SK-N-SH (cell line): ENCODE measurements at places on chromosomes 2 and 18. TPM values are rescaled to one million over a fixed set of nuclear protein-coding genes. Genes with fewer than 3 reads are reported as not detected.

- DNase-seq, result no peak
- no peaks in the 10 kb centered on the region; the same call in 1 of the 2 replicates for H3K4me1 ChIP-seq
- peak overlapping the region; percentile 28; the same call in 1 of the 2 replicates for H3K27ac ChIP-seq
- peaks cover 38% of the 10 kb centered on the region for H3K36me3 ChIP-seq
These were observed 11.2 kb downstream of the SLC40A1 start for GRCh38 chr2:189569295-189569910.

- no peak overlapping the region for H3K27ac ChIP-seq
- H3K4me1 ChIP-seq, result peaks cover 10% of the 10 kb centered on the region; the same call in 1 of the 2 replicates
- H3K36me3 ChIP-seq, result no peaks in the 10 kb centered on the region
These were observed 60.2 kb downstream of the E2F6 start for GRCh38 chr2:11405599-11406266.

GRCh38 chr18:9413576-9413975, 61.7 kb upstream of the RALBP1 start:
- H3K4me1 ChIP-seq, result no peaks in the 10 kb centered on the region
- no peak overlapping the region for H3K4me3 ChIP-seq
- H3K27me3 ChIP-seq, result no peaks in the 10 kb centered on the region

DNA sequence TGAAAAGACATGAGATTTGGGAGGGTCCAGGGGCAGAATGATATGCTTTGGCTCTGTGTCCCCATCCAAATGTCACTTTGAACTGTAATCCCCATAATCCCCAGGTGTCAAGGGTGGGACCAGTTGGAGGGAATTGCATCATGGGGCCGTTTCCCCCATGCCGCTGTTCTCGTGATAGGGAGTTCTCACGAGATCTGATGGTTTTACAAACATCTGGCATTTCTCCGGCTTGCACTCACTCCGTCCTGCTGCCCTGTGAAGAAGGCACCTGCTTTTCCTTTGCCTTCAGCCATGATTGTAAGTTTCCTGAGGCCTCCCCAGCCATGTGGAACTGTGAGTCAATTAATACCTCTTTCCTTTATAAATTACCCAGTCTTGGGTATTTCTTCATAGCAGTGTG, 51.4 kb downstream of the LPIN1 start:
- no peak overlapping the region for H3K27ac ChIP-seq
- no peak for DNase-seq
- H3K36me3 ChIP-seq, result peaks cover 29% of the 10 kb centered on the region
- 0 out of 2 replicates have a peak, but pooled peaks cover 5% of the 10 kb centered on the region for H3K4me1 ChIP-seq
- H3K27me3 ChIP-seq, result no peaks in the 10 kb centered on the region

- H3K27me3 ChIP-seq, result no peaks in the 10 kb centered on the region; the same call in 1 of the 2 replicates
- no peaks in the 10 kb centered on the region for H3K4me1 ChIP-seq
- no peak overlapping the region for H3K27ac ChIP-seq
- H3K36me3 ChIP-seq, result no peaks in the 10 kb centered on the region
- peak overlapping the region; percentile 6; the same call in 1 of the 2 replicates for H3K4me3 ChIP-seq
These were observed 13.8 kb upstream of the SLC25A52 start for GRCh38 chr18:31774477-31774785.

DNA sequence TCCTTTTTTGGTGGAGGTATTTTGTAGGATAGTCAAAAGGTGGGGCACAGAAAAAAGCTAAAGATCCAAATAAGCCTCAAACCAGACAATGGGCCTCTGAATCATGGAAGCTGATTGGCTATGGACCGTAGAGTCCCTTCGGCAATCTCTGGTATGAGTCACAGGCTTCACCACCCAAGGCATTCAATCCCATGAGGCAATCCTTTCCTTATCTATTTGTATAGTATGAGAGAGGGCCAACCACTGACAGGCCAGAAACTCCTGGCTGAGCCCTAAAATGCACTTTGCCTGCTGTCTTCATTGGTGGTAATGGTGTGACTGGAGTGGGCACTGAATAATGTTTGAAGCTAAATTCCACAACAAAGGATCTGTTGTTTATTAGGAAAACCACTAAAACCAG, 38.7 kb upstream of the MEX3C start:
- H3K27me3 ChIP-seq, result no peaks in the 10 kb centered on the region
- H3K4me1 ChIP-seq, result peaks cover 21% of the 10 kb centered on the region; the same call in 1 of the 2 replicates
- H3K4me3 ChIP-seq, result no peak overlapping the region
- DNase-seq, result no peak

DNA sequence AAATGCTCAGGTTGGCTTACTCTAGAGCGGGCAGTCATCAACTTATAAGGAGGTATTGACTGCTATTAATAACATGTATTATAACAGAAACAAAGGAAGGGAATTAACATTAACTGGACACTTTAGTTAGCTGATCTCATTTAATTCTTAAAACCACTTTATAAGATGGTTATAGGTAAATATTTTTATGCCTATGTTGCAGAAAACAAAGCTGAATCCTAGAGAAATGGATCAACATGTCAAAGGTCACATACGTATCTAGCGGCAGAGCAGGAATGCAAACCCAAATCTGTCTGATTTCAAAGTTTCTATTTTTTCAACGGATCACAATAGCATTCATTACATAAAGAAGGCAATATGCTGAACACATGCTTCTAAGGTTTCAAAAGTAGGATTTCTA, 200.0 kb downstream of the PDE1A start:
- no peaks in the 10 kb centered on the region for H3K27me3 ChIP-seq
- no peak for DNase-seq
- H3K36me3 ChIP-seq, result no peaks in the 10 kb centered on the region
- peaks cover 29% of the 10 kb centered on the region; the same call in 1 of the 2 replicates for H3K4me1 ChIP-seq
- H3K4me3 ChIP-seq, result no peak overlapping the region
- no peak overlapping the region for H3K27ac ChIP-seq

GRCh38 chr18:62368100-62368499, 43.0 kb downstream of the TNFRSF11A start:
- no peaks in the 10 kb centered on the region for H3K36me3 ChIP-seq
- H3K4me3 ChIP-seq, result no peak overlapping the region
- H3K27ac ChIP-seq, result no peak overlapping the region
- no peaks in the 10 kb centered on the region for H3K27me3 ChIP-seq

- H3K4me1 ChIP-seq, result no peaks in the 10 kb centered on the region
- H3K36me3 ChIP-seq, result no peaks in the 10 kb centered on the region
- H3K27me3 ChIP-seq, result peaks cover 20% of the 10 kb centered on the region; the same call in 1 of the 2 replicates
- no peak overlapping the region for H3K4me3 ChIP-seq
These were observed 44.1 kb downstream of the GATA6 start for GRCh38 chr18:22213333-22213973.

- no peak overlapping the region for H3K27ac ChIP-seq
- no peaks in the 10 kb centered on the region for H3K4me1 ChIP-seq
- H3K36me3 ChIP-seq, result no peaks in the 10 kb centered on the region
- no peak overlapping the region for H3K4me3 ChIP-seq
- DNase-seq, result no peak
These were observed 48.4 kb upstream of the ZNF397 start for GRCh38 chr18:35192415-35192814.

- H3K27me3 ChIP-seq, result no peaks in the 10 kb centered on the region
- H3K4me3 ChIP-seq, result no peak overlapping the region
- peak; percentile 69 for DNase-seq
- H3K27ac ChIP-seq, result no peak overlapping the region
- no peaks in the 10 kb centered on the region for H3K4me1 ChIP-seq
These were observed 36.2 kb downstream of the CHST10 start for GRCh38 chr2:100381240-100381639.

DNA sequence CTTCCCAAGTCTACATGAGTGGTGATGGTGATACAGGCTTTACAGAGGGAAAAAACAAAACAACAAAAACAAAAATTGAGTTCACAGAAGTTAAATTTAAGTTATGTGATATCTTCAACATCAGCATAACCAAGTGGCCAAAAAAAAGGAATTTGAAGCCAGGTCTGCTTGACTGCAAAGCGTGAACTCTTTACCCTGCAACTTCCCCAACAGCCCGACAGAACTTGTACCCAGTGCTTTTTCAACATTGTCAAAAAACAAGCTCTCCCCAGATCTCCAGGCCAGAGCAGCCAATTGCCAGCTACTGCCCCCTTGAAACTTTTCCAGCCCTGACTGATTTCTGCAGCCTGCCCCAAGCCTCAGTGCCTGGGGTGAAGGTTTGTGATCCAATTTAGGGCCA, 76.7 kb downstream of the RNF144A start:
- H3K27ac ChIP-seq, result peak overlapping the region; percentile 100
- H3K4me3 ChIP-seq, result no peak overlapping the region
- H3K27me3 ChIP-seq, result no peaks in the 10 kb centered on the region
- peaks cover 21% of the 10 kb centered on the region; the same call in 1 of the 2 replicates for H3K36me3 ChIP-seq
- DNase-seq, result no peak
- peaks cover 46% of the 10 kb centered on the region for H3K4me1 ChIP-seq

DNA sequence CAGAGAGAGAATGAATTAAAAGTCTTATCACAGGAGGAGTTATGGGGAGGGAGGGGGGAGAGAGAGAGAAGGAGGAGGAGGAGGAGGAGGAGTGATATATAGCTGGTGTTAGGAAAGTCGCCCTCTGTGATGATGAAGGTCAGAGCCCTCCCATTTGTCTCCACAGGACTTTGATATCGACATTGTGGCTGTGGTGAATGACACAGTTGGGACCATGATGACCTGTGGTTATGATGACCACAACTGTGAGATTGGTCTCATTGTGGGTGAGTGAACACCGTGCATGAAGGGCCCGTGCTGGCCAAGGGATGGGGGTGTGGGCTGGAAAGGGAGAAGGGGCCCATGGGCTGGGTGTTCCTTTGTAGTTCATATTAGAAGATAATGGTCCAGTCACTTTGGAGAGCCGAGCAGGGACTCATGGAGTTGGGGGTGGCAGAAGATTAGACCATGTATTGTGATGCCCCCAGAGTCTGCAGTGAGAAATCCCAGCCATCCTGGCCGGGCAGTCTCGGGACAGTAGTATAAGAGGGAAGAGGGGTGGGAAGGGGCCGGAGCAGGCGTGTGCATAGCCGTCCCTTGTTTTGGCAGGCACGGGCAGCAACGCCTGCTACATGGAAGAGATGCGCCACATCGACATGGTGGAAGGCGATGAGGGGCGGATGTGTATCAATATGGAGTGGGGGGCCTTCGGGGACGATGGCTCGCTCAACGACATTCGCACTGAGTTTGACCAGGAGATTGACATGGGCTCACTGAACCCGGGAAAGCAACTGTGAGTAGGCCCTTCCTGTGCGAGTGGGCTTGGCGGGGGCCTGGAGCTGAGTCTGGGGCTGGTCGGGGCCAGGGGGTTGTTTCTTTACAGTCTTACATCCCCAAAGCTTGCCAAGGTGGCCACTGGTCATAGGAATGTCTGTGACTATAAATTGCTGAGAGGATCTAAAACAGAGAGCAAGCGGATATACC, 40.0 kb downstream of the HK2 start:
- no peak overlapping the region for H3K4me3 ChIP-seq
- peaks cover 7% of the 10 kb centered on the region; the same call in 1 of the 2 replicates for H3K4me1 ChIP-seq
- no peak overlapping the region for H3K27ac ChIP-seq
- peaks cover 31% of the 10 kb centered on the region; the same call in 1 of the 2 replicates for H3K36me3 ChIP-seq
- H3K27me3 ChIP-seq, result no peaks in the 10 kb centered on the region

- no peaks in the 10 kb centered on the region for H3K27me3 ChIP-seq
- no peaks in the 10 kb centered on the region for H3K36me3 ChIP-seq
- no peak overlapping the region for H3K4me3 ChIP-seq
- H3K4me1 ChIP-seq, result no peaks in the 10 kb centered on the region
- H3K27ac ChIP-seq, result no peak overlapping the region
These were observed 197.8 kb upstream of the MYT1L start for GRCh38 chr2:2528846-2529245.

The SPR gene
- 25.7 and 27.5 TPM in 2 replicates for polyA plus RNA-seq

The YIPF4 gene
- polyA plus RNA-seq, result 3.2 and 3.5 TPM in 2 replicates

The ARID5A gene
- polyA plus RNA-seq, result 3.3 TPM in 2 replicates

The SLC9A2 gene
- polyA plus RNA-seq, result not detected in 2 replicates

The SMAD7 gene
- polyA plus RNA-seq, result 19.1 and 20.0 TPM in 2 replicates

The DTNB gene
- 14.9 and 15.3 TPM in 2 replicates for polyA plus RNA-seq

The SCTR gene
- not detected in 2 replicates for polyA plus RNA-seq
